Adrenal gland (tissue), 19 donors: ENCODE measurements at places on chromosomes 11 and 22. TPM values are rescaled to one million over a fixed set of nuclear protein-coding genes. Genes with fewer than 3 reads are reported as not detected.
A peak's percentile ranks its signal among the peaks of the same experiment; 100 is the strongest.

The TST gene
- 142 TPM for total RNA-seq

The KCNE3 gene
- total RNA-seq, result 12.7 TPM

DNA sequence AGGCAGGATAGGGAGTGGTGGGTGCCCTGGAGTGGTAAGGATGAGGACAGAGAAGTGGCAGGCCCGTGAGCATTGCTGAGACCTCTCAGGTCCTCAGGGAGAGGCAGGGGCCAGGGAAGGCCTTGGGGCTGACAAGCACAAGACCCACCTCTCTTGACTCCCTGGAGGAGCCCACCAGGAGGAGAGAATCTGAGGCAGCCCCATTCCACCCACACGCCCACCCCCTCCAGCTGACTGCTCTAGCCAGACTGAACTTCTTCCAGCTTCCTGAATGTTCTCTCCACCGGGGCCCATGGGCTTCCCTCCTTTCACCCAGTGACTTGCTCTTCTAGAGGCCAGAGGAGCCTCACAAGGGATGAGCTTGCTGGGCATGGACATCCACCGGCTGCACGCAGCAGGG is 1403.0 kb downstream of the BRD1 start:
- H3K36me3 ChIP-seq, result no peaks in the 10 kb centered on the region
- no peak overlapping the region for H3K4me3 ChIP-seq
- no peaks in the 10 kb centered on the region for H3K27me3 ChIP-seq
- H3K27ac ChIP-seq, result no peak overlapping the region
- DNase-seq, result no peak

DNA sequence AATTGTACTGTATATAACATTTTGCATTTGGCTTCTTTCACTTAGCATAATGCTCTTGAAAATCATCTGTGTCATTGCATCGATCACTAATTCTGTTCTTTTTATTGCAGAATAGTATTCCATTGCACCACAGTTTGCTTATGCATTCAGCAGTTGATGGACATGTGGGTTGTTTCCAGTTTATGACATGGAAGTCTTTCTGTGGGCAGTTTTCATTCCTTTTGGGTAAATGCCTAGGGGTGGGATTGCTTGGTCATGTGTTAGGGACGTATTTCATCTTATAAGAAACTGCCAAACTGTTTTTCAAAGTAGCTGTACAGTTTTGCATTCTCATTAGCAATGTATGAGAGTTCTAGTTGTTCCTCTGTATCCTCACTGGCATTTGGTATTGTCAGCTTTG is 127.0 kb downstream of the HIPK3 start:
- H3K27me3 ChIP-seq, result no peaks in the 10 kb centered on the region
- H3K27ac ChIP-seq, result no peak overlapping the region
- no peaks in the 10 kb centered on the region for H3K36me3 ChIP-seq
- no peak overlapping the region for H3K4me3 ChIP-seq

DNA sequence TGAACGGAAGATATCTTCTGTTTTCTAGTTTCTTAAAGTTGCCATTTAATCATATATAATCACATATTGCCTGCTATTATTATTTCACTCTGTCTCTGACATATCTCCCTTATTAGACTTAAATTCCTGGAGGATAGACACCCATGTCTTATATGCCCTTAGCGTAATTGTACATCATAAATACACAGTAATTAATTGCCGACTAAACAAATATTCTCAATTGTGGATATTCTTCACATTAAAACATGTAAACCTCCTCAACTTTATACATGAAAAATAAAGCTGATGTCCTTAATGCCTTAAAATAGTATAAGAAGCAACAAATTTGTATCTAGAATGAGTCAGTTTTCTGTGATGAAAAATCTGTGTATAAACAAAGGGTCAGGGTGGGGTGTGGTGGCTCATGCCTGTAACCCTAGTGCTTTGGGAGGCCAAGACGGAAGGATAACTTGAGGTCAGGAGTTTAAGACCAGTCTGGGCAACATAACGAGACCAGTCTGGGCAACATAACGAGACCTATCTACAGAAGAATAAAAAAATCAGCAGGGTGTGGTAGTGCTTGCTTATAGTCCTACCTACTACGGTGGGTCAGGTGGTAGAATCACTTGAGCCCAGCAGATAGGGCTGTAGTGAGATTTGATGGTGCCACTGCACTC is 6.1 kb downstream of the ZDHHC13 start:
- DNase-seq, result no peak
- H3K27ac ChIP-seq, result no peak overlapping the region
- H3K4me3 ChIP-seq, result no peak overlapping the region
- H3K27me3 ChIP-seq, result no peaks in the 10 kb centered on the region
- H3K4me1 ChIP-seq, result no peaks in the 10 kb centered on the region
- H3K36me3 ChIP-seq, result no peaks in the 10 kb centered on the region

DNA sequence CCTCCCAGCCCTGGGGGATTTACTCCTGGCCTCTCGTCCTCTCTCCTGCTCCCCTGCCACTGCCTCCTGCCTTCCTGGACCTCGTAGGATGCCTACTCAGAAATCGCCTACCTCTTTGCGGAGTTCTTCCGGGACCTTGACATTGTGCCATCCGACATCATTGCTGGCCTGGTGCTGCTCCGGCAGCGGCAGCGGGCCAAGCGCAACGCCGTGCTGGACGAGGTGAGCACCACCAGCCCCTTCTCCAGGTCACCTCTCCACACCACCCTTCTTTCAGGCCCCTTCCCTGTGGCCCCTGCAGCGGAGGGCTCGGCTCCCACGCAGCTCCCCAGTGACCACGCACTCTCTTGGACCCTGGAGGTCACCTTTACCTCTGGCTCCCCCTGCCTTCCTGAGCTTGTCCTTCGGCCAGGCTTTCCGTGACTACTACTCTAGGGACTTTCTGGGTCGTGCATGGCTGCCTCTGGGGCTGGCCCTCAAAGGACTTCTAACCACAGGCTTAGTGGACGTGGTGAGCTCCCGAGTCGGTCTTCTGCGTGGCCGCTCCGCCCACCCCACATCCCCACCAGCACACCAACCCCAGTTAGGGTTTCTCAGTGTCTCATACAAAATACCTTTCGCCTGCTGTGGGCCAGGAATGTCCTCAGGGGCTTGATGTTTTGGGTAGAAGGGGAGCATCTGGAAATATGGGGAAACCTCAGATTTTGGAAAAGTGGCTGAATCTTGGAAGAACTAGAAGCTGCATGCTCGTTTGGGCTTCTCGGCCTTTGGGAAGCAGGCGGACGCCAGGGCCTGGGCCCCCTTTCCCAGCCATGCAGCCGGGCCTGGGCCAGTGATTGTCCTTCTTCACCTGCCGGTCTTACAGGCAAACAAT is 24.1 kb upstream of the MYRF start:
- H3K4me3 ChIP-seq, result no peak overlapping the region
- no peaks in the 10 kb centered on the region for H3K36me3 ChIP-seq
- DNase-seq, result no peak
- no peak overlapping the region for H3K27ac ChIP-seq
- no peaks in the 10 kb centered on the region for H3K27me3 ChIP-seq

GRCh38 chr11:121670266-121670665 is 217.5 kb upstream of the SORL1-AS1 start:
- H3K27me3 ChIP-seq, result no peaks in the 10 kb centered on the region
- no peaks in the 10 kb centered on the region for H3K4me1 ChIP-seq
- H3K27ac ChIP-seq, result no peak overlapping the region
- no peak overlapping the region for H3K4me3 ChIP-seq
- H3K36me3 ChIP-seq, result no peaks in the 10 kb centered on the region

DNA sequence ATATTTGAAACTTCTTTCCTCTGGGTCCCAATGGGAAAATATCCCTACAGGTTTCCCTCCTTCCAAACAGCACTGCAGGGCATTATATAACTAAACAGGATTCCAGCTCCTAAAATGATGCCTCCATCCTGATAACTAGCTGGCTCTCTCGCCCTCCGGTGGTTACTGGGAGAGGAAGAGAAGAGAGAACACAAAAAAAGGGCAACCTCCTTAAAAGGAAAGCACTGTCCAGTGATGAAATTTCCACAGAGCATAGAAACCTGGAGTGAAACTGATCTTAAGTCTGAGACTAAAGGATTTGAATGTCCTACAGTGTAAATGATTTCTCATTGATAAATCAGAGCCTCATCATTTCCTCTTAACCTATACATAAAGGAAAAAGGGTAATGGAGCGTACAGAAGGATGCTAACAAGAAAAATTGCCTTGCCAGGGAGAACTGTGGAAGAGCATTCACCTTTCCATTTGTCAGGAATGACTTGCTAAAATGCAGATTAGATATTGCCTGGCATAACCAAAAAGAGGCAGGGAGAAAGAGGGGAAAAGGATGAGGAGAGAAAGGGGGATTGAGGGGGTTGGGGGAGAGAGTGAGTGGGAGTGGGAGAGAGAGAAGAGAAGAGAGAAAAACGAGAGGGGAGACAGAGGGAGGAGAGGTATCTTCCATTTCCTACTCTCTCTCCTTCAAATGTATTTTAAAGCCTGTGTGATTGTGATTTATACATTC is 121.3 kb downstream of the APOL5 start:
- DNase-seq, result peak; percentile 50
- peaks cover 29% of the 10 kb centered on the region for H3K4me1 ChIP-seq
- H3K27me3 ChIP-seq, result no peaks in the 10 kb centered on the region
- no peak overlapping the region for H3K4me3 ChIP-seq

DNA sequence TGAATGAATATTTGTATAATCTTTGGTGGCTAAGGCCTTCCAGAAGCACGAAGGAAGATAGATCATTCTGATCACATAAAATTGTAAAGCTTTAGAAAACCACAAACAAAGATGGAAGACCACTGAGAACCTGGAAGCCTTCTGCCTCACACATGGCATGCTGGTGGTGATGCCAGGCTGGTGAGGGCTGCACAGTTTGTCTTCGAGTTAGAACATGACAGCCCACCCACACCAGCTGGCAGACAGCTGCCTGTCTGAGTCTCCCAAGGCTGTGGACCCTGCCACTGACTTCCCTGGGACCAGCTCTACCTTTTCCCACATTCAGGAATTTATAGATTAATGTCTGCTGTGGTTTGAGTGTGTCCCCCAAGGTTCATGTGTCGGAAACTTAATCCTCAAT is 48.8 kb upstream of the B3GAT1 start:
- H3K4me3 ChIP-seq, result no peak overlapping the region
- peaks cover 3% of the 10 kb centered on the region for H3K27me3 ChIP-seq
- DNase-seq, result no peak
- H3K27ac ChIP-seq, result no peak overlapping the region
